ENCODE measurements at places on chromosomes 11 and 22.

- DNase-seq: no peak
These were observed 17.3 kb upstream of the INSC start for GRCh38 chr11:15097411-15097810.

- no peak for DNase-seq
These were observed 32.2 kb upstream of the TEAD1 start for GRCh38 chr11:12642040-12642439.

DNA sequence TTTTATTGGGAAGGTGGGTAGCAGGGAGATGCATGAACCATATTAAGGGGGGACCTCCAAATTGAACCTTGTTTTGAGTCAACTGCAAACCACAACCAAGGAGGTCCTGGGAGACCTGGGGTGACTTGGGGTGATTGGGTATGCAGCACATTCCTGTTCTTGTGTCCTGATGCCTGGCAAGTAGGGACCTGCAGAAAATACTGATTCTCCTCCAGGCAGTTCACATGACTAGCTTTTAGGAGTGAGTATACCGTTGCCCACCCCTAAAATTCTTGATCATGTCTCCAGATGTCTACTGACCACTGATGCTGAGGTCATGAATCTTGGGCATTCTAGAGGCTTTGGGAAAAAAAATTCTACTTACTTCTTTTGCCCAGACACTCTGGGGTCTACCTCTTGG lies 6.3 kb downstream of the EHF start:
- no peak for DNase-seq

DNA sequence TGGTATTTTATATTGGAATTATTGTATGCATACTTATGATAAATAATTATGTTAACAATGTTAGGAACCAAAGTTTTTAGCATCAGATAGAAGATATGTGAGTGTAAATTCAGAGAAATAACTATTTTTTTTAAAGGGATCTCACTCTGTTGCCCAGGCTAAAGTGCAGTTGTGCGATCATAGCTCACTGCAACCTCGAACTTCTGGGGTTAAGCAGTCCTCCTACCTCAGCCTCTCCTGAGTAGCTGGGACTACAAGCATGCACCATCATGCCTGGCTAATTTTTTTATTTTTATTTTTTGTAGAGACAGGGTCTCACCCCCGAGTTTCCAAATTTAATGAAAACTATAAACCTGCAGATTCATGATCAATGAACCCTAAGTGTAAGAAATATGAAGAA lies 33.6 kb upstream of the RCE1 start:
- DNase-seq: no peak

DNA sequence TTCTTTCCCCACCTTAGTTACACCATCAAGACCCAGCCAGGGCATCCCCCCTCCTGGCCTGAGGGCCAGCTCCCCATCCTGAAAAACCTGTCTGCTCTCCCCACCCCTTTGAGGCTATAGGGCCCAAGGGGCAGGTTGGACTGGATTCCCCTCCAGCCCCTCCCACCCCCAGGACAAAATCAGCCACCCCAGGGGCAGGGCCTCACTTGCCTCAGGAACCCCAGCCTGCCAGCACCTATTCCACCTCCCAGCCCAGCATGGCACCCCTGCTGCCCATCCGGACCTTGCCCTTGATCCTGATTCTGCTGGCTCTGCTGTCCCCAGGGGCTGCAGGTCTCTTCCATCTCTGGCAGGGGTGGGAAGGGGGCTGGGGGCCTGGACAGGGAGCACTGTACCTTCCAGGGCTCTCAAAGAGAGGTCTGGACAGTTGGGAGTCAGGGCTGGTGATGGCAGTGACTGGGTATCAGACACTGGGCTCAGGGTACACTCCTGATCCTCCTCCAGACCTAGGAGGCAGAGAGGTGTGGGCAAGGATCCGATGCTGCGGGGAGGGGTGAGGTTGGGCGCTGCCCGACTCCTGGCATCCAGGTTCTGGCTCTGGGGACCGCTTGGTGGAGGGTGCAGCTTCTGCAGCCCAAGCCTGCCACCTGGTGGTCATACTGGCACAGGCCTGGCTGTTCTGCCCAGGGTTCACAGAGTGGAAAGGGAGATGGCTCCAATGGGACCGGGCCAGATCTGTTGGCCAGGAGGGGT lies at the start of gene UPK2:
Gene UPK2, plus strand, starts transcription at position 205 of the 753 bp plus-strand sequence. Its CDS starts 53 bp downstream, at position 258.
- DNase-seq: peak; percentile 86

- DNase-seq: no peak
These were observed 13.9 kb upstream of the TP53AIP1 start for GRCh38 chr11:128956401-128957201.

DNA sequence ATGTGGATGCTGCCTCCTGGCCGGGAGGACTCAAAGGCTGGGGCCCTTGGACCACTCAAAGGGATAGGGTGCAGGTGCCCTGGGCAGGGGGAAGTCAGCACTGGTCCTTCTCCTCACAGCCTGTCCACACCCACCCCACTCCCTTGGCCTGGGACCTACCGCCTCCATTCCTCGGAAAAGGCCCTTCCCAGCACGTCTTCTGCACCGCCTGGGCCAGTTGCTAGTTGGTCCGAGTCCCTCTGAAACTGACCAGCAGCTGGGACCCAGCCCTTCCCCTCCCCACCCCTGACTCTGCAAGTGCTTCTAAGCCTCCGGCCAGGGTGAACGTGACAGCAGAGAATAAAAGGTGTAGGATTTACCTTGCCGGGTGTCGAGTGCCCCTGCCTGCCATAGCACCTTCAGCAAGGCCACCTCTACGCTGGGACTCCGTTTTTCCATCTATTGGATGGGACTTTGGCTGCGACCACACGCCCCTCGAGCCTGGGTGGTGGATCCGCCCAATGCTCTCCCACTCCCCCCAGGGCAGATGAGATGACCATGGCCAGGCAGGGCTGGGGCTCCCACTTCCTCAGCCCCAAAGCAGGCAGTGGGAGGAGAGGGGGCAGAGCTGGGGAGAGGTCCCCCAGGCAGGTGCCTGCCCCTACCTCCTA lies 37.3 kb downstream of the OSBPL5 start:
- peak; percentile 29 for DNase-seq

GRCh38 chr11:115706626-115707135 lies 202.5 kb upstream of the CADM1 start:
- no peak for DNase-seq

GRCh38 chr22:50505776-50506610 lies 1.5 kb downstream of the LMF2 start:
- no peak for DNase-seq

DNA sequence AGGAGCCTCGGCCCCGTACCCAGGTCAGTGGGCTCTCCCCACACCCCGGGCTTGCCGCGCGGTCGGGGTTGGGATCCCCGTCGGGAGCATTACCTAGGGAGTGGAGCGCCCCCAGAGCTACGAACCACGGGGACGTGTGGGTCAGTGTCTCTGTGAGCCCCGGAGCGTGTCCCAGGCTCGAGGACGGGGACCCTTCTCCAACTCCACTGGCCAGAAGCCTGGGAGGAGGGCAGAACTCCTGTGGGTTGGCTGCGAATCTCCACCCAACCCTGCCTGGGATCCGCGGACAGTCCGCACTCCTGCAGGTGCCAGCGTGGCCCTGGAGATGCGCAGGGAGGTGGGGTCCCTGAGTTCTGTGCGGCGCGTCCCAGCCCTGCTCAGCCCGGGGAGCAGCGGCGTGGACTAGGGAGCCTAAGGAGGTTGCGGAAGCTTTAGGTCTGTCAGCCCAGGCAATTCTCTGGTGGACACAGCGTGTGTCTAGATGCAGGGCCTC lies 346 bp downstream of the PPFIBP2 start:
- peak; percentile 69 for DNase-seq

- DNase-seq: no peak
These were observed 75.8 kb downstream of the RAB30 start for GRCh38 chr11:82995754-82996398.

DNA sequence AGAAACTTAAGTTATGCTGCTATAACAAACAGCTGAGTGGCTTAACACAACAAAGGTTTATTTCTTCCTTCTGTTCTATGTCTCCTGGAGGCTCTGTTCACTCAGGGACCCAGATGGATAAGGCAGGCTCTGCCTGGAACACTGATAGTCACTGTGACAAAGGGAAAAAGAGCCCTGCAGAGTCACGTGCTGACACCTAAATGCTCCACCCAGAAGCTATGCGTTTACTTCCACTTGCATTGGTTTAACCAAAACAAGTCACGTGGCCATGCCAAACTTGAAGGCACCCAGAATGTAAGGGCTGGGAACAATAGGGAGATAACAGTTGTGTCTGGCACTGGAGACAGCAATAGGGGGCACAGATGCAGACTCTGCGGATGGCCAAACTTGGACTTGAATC lies 3.4 kb upstream of the MS4A15 start:
- no peak for DNase-seq

DNA sequence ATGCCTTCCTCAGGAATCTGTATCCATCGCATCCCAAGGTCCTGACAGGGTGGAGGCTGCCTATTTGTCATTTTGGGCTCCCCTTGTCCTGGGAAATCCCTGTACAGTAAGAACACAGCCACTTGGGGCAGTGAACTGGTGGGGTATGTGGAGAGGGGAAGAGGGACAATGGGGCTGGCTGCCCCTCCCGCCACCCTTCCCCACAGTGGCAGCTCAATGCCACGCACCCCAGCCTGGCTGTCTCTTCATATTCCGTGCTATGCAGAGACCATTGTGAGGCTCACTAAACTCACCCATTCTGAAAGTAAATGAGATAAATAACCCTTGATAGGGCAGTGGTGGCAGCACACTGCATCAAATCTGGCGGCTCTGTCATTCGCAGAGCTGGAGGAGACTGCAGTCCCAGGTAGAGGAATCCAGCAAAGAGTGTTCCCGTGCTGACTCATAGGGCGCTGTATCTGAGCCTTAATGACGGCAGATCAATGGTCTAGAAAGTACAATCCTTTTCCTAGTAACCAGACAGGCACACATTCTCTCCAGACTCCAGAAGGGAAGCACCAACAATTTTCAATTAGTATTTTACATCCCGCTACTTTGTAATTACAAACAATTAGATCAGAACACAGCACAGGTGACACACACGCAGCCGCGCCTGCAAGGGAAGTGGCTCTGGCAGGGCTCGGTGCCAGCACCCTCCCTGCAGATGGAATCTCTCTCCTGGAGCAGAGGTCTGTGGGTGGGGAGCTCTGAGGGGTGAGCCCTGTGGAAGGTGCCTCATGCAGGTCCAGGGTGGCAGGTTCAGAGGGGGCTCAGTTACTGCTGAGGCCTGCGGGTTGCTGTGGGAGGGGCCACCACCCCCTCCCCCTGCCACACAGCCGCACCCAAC lies 167.9 kb upstream of the B3GAT1 start:
- DNase-seq: no peak

DNA sequence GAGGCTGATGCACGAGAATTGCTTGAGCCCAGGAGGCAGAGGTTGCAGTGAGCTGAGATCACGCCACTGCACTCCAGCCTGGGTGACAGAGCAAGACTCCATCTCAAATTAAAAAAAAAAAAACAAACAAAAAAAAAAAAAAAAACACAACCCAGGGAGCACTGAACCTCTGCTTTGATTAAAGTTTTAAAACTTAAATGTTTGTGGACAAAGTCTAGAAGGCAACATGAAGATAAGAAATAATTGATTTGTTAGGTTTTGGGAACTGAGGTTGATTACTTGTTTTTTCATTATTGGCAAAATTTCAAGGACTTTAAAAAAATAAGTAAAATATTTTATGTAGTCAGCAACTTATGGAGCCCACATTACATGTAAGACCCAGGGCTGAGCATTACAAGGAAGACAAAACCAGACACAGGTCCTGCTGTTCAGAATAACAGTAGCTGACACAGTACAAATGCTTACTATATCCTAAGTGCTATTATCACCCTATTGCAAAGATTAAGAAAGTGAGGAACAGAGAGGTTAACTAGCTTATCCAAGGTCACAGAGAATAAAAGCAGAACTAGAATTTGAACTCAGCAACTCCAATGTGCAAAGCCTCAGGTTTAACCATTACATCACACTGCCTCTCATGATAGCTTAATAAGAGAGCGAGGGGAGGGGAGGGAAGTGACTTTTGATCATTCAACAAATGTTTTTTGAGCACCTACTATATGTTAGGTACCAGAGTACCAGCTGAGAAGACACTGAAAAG lies 2.3 kb upstream of the CRY2 start:
- DNase-seq: no peak

DNA sequence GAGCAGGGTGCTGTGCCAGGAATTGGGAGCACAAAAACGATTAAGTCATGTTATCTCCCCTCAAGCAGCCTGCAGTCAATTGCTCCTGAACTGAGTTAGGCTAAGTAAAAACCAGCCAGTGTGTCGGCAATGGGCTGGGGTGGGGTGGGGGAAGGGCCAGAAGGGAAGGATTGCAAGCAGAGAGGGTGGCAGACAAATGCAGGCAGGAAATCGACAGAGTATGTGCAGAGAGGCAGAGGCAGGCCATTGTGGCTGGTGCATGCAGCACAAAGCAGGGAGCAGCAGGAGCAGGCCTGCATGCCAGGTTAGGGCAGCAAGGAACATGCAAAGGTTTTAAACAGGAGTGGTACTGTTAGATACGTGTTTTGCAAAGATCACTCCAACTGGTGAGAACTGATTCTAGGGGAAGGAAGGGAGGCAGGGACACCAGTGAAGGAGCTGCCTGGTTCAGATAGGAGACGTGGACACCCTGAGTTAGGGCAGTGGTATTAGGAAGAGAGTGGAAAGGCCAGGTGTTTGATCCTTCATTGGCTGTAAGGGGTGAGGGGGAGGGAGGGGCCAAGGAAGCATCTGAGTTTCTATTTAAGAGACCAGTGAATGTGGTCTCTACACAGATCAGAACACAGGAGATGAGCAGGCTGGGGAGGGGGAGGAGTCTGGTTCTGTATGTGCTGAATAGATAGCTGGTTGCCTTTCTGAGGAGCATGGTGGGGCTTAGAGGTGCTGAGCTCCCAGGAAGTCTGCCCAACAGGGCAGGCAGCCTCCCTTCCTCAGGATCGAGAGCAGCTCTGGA lies 70.8 kb upstream of the PHOX2A start:
- no peak for DNase-seq
